ENCODE measurements at places on chromosomes 6 and 20.

- no peak for DNase-seq
These were observed 56.7 kb downstream of the SNX5 start for GRCh38 chr20:17911927-17912326.

- no peak for DNase-seq
These were observed 158.9 kb downstream of the SMOC2 start for GRCh38 chr6:168599769-168600330.

DNA sequence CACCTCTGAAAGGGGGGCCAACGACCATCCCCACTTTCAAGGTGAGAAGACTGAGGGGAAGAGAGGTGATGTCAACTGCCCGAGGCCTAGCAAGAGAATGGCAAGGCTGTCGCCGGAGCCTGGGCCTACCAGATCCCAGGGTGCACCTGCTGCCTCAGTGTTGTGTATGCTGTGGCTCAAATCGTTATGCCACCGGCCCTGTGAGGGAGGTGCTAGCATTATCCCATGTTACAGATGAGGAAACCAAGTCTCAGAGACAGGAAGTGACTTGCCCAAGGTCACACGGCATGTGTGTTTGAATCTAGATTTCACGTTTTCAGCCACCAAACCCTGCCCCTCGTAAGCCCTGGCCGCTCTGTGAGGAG lies 152.5 kb downstream of the CEBPB start:
- DNase-seq: no peak

GRCh38 chr20:31673943-31674463 lies 36.3 kb downstream of the COX4I2 start:
- DNase-seq: no peak

DNA sequence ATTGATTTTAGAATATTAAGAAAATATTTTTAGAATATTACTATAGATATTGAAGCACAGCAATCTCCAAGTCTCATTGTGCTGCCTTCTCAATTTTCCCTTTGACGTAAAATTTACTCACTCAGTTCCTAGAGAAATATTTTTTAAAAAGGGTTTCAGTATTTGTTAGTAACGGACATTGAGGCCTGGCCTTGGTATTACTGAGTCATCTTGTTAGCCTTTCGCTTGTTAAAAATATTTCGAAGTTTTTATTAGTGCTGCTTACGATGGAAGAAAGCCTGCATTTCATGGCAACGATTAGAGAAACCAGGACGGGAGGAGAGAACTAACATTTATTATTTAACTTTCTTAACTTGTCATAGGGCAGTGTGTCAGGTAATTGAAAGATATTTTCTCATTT lies 82.2 kb downstream of the TIAM2 start:
- DNase-seq: no peak

- DNase-seq: peak; percentile 65
These were observed 151.5 kb upstream of the CENPW start for GRCh38 chr6:126188279-126188909.

Data from brain pericyte (primary cell).